GM18507 (cell line): ENCODE measurements at places on chromosomes 11 and 22.

GRCh38 chr11:2975594-2975993, 16.5 kb downstream of the NAP1L4 start:
- DNase-seq: no peak

DNA sequence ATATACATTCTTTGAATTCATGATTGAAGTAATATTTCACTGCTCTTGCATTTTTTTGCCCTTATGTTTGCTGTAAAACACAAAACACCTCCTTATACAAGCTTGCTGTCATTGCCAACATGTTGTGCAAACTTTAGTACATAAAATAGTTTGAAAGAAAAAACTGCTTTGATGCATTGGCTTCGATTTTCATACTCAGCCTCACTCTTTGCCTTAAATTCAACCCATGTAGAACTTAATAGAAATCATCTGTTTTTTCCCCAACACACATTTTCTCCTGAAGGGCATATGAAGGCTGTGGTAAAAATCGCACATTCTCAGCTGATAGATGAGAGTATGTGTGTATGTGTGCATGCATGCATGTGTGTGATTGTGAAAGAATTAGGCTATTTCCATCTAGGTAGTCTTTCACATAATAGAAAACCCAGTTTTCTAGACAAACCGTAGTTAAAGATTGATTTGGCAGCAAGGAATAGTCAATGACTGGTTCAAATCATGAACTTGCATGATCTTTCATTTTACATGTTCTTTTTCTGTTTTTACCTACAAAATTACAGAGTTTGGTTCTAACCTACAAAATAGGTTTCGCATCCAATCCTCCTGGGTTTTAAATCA, 72.8 kb upstream of the MTMR2 start:
- no peak for DNase-seq

DNA sequence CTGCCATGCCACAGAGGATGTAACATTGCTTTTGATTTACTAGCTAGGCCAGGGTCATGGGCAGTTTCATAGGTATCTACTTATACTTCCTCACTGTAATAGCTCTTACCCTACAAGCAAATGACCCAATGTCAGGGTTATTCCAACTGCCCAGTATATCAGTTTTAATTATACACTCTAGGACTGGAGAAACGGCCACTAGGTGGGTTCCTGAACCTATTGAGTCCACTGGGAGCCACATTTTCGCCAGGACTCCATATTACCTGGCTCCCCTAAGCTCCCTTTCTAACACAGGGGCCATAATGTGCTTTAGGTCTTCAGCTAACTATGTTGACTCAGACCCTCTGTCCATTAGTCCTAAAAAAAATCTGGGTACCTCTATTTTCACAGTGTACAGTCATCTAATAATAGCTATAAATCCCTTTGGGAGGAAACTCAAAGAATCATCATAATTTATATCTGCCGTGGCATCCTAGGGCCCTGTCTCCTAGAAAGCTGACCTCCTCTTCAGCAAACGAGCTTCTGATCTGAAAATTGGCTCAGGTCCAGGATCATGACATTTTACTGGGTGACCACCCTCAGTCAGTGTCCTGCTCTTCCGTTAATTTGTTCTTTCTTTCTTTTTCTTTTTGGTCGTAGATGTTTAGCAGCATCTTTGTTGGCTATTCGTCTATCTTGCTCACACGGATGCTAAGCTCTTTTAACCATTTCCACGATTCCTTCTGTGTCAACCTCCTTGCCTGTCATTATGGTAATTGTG, 244.3 kb downstream of the FAM76B start:
- no peak for DNase-seq

- DNase-seq: no peak
These were observed 99.8 kb downstream of the ARL14EP start for GRCh38 chr11:30422447-30423278.

- peak; percentile 57 for DNase-seq
These were observed at the start of gene CEND1 for GRCh38 chr11:789943-790342. TSS of gene CEND1 (minus strand) at chr11:790090. CDS start at chr11:788576, 1,514 bp downstream.

- no peak for DNase-seq
These were observed 151.3 kb upstream of the ZBED5 start for GRCh38 chr11:11009179-11009578.

DNA sequence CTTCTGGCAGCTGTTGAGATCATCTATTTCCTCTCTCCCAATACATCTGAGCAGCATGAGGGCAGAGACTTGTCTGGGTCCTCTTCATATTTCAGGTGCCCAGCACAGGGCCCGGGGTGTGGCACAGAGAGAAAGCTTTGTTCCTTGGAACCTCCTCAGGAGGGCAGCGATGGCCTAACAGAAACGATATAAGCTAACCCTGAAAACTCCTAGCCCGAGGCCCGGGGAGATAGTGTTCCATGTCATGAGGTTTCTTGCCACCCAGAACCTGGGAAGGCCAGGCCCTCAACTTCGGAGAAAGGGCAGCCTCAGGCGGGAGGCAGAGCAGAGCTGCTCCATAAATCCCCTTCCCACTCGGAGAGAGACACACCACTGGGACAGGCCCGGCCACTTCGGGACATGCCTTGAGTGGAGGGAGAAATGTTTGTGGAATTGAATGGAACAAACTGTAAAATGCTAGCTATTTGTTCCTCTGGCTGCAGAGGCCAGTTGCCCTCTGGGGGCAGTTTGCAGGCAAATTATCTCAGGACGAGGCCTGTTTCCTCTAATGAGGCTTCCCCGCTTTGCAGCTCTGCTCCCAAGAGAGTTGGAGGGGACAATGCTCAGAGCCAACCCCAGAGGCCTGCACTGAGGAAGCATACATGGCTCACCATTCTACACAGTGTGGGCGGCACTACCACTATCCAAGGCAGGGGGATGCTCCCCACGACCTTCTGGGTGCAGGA, 11.6 kb downstream of the ARRB1 start:
- DNase-seq: no peak

DNA sequence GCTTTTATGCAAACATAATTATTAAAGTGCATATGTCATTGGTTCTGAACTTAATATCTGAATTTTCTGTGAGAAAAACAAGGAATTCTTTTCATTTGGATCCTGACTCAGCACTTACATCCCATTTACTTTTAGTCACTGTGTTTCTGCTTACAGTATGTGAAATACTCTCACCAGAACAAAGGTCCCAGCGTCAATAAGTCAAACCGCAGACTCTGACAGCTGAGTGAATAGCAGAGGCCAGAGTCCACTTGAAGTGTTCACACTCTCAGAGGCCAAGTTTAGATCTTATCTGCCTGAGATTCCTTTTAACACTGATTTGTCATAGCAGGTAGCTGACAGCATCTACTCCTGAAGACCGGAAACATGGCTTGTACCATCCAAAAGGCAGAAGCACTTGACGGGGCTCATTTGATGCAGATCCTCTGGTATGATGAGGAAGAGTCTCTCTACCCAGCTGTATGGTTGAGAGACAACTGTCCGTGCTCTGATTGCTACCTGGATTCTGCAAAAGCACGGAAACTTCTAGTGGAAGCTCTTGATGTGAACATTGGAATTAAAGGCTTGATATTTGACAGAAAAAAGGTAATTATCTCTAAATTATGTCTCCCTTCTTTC, 14.6 kb downstream of the BBOX1 start:
- no peak for DNase-seq
